ENCODE measurements at places on chromosomes 11 and 22. TPM values are rescaled to one million over a fixed set of nuclear protein-coding genes. Genes with fewer than 3 reads are reported as not detected.
A peak's percentile ranks its signal among the peaks of the same experiment; 100 is the strongest.

Gene NLRP14
- not detected for total RNA-seq

Gene MIAT
- total RNA-seq = 0.49 TPM

Gene PTPN5
- total RNA-seq = not detected

Gene C22orf23
- not detected for total RNA-seq

Gene KMT5B
- total RNA-seq = 46.4 TPM

- DNase-seq = no peak
These were observed 875.3 kb downstream of the NTM start for GRCh38 chr11:132245403-132246385.

DNA sequence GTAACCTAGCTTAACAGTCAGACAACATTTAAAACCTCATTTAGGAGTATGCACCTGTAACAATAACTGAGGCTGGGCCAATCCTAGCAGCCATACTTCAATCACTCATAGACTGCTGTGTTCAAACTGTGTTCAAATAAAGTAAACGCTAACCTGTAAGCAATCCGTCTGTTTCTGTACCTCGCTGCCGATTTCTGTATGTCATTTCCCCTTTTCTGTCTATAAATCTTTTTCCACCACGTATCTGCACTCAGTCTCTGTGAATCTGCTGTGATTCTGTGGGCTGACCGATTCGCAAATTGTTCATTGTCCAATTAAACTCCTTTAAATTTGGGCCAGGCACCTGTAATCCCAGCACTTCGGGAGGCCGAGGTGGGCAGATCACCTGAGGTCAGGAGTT lies 12.3 kb downstream of the APOBEC3H start:
- DNase-seq = no peak

GRCh38 chr11:117823946-117824420 lies 561 bp downstream of the FXYD2 start:
- DNase-seq = no peak

DNA sequence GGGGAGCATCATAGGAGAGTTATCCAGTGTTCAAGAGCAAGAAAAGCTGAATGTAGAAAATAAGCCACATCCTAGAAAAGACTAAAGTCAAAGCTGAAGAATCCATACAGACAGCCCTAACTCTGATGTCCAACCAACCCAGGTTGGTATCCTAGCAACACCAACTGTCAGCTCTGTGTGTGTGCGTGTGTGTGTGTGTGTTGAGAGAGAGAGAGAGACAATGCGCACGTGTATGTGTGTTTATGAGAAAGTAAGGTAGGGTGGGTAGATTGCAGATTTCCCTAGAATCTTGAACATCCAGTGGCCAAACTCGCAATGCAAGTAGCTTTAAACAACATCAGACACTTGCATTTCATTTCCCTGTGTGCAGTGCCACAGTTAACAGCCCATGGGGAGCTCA lies 274.9 kb downstream of the FAM181B start:
- no peak for DNase-seq

DNA sequence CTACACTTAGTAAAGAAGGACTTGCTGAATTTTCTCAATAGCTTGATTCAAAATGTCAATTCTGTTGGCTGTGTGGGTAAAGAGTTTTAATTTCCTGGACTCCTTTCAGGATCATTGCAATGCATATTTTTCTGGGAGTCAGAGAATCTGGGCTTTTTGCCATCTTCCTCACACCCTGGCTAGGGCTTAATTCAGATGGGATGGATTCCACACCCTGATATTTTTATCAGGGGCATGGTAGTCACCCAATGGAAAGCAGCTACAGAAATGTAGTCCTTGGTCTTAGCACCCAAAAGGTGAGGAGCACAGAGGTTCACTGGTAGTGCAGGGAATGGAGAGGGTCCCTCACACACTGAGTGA lies 79.3 kb downstream of the SGSM3 start:
- DNase-seq = peak; percentile 78

- DNase-seq = no peak
These were observed at the start of gene CEND1 for GRCh38 chr11:789943-790342. Gene CEND1 (minus strand): TSS chr11:790090. CDS start chr11:788576, 1,514 bp downstream.

GRCh38 chr22:18104566-18104965 lies 6.0 kb upstream of the TUBA8 start:
- no peak for DNase-seq

- peak; percentile 66 for DNase-seq
These were observed 25.1 kb upstream of the ALDH3B2 start for GRCh38 chr11:67699521-67699920.

DNA sequence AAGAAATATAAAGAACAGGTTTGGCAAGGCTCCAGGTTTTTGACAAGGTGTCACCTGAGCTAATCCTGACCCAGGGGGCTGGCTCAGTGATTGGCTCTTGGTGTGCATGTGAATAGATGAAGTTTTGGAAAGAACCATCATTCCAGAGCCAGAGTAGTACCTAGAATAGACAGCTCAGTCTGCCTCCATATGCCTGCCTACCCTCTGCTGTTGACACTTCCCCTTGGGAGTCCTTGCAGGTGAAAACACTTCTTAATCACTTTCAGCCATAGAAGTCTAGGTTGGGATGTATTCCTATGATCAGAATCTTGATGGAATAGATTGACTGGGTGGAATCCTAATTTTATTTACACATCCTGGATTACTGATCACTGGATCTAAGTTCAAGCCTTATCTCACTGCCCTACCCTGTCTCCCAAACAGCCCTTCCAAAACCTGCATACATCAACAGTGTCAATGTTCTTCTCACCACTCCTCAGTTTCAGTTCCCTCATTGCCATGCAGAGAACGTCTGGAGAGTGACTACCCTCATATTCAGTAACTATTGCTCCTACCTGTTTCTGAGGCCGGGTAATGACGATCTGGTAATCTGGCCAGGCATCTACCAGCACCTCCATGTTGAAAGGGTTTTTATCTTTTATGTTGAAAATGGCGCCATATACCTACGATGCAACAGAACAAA lies 6.7 kb downstream of the GLYATL2 start:
- DNase-seq = no peak

GRCh38 chr11:29482510-29482909 lies 534.3 kb downstream of the KCNA4 start:
- DNase-seq = no peak

DNA sequence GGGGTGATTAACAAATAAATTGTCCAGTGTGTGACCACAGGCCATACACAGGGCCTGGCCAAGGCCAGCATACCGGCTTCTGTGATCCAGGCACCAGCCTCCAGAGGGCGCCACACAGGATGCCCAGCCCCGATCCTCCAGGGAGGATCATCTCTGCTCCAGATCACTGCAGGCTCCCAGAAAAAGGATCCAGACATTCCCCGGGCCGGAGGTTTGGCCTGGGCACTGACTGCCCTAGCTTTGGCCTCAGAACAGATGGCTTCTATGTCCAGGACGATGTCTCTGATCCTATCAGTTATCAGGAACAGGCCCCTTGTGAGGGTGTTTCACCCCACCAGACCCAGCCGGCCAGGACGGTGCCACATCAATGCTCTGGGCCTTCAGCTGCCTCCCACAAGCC lies 74.5 kb upstream of the LMO1 start:
- DNase-seq = peak; percentile 54

DNA sequence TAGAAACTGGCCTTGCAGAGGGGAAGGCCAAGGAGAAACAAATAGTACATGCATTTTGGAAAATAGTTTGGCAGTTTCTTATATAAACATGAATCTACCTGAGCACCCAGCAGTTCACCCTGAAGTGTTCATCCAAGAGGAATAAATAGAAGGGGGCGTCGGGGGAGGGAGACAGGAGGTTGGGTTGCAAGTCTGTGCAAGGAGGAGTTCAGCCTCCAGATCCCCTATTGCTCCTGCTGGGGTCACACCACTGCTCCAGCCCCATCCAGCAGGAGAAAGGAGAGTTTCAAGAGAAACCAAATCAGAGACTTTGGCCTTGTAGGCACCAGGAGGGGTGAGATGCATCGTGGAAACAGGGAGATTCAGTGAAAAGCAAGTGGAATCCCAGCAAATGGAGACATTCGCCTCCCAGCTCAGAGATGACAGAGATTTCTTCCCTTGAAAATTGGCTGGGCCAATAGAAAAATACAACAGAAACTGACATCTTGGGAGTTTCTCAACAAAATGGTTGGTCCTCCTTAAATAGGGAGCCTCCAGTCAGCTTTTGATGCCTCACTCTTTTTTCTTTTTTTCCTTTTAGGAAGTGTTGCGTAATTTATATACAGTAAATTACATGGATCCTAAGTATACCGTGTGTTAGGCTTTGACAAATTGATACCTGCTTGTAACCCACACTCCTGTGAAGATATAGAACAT lies 34.1 kb downstream of the OTOG start:
- DNase-seq = no peak

DNA sequence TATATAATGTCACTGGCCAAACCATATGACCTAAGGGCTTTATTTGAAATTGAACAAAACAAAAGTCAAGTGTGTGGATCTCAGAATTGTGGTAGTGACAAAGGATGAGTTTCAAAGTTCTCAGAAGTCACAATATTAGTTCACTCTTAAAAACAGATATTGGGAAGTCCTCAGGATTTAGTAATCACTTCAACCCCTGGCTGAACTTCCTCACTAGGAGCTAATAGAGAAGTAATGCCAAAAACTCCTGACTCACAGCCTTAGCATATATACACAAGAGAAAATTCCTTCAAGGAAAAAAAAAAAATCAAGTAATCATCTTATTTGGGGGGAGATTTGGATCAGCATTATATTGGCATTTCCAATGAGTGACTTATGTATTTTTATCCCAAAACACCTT lies 75.6 kb upstream of the APOA1 start:
- DNase-seq = peak; percentile 51

DNA sequence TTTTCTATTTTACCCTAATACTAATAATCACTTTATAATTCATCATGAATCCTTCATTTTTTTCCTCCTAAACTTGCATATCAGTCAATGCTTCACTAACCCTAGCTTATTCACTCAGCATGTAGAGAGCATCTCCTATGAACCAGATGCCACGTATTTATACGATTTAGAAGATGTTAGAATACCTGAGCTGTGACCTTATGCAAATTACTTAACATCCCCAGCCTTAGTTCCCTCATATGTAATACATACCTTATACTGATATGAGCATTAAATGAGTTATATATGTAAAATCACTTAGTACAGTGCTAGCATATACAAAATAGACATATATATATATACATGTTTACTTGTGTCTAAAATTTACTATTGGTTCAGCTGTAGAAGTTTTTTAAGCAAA lies 9.0 kb downstream of the FAM76B start:
- DNase-seq = no peak

DNA sequence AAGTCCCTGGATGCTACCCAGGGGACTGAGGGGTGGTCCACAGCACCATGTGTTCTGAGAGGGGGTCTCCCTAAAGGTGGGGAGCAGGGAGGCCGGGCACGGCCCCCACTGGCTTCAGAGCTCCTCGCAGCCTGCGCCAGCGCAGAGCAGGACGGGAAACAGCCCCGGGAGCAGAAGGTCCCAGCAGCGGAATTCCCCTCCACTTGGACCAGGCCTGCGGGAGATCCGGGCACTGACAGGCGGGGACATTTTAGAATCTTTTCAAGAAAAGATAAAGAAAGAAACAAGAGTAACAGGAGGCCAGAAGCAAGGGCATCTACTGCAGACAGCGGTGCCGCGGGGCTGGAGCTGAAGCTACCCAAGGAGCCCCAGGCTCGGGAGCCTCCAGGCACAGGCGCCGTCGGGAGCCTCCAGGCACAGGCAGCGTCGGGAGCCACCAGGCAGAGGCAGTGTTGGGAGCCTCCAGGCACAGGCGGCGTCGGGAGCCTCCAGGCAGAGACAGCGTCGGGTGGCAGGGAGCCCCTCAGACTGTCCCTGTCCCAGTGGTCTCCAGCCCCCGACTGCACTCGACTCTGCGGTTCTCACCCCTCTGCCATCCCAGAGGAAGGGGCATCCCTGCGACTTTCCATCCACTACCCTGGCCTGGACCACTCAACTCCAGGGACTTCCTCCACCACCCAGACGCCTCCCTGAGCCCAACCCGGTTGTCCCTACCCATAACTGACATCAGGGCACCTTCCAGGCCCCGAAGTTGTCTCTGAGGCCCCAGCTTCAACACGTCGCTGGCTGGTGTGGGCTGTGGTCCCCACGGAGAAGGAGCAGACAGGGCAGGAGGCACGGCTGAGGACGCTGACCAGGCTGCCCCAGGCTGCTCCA lies 211.1 kb downstream of the BRD1 start:
- DNase-seq = no peak

DNA sequence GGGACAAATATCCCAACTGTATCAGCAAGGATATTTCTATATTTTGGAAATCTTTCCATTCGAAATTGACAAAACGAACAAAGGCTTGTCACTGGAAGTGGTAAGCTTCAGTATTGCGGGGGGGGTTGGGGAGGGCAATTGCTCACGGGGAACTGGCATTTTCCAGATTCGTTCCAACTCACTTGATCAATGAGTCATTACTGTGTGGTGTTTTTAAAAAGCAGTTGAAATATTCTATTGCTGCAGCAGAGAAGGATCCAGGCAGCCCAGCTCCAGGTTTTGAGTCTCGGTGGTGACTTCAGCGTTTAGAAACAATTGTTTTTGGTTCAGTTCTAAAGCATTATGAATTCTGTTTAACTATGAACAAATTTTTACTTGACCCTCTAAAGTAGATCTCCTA lies 33.8 kb upstream of the FBLN1 start:
- DNase-seq = peak; percentile 81

DNA sequence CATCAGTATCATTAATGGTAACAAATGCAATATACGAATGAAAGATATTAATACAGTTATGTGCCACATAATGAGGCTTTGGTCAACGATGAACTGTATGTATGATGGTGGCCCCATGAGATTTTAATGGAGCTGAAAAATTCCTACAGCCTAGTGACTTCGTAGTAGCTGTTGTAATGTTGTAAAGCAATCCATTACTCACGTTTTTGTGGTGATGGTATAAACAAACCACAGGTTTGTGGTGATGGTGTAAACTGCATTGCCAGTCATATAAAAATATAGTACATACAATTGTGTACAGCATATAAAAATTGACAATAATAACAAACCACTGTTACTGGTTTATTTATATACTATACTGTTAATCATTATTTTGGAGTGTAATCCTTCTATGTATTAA lies 27.4 kb upstream of the GRIA4 start:
- DNase-seq = peak; percentile 34

- DNase-seq = no peak
These were observed 1097.6 kb downstream of the TBC1D22A start for GRCh38 chr22:47859881-47860525.

DNA sequence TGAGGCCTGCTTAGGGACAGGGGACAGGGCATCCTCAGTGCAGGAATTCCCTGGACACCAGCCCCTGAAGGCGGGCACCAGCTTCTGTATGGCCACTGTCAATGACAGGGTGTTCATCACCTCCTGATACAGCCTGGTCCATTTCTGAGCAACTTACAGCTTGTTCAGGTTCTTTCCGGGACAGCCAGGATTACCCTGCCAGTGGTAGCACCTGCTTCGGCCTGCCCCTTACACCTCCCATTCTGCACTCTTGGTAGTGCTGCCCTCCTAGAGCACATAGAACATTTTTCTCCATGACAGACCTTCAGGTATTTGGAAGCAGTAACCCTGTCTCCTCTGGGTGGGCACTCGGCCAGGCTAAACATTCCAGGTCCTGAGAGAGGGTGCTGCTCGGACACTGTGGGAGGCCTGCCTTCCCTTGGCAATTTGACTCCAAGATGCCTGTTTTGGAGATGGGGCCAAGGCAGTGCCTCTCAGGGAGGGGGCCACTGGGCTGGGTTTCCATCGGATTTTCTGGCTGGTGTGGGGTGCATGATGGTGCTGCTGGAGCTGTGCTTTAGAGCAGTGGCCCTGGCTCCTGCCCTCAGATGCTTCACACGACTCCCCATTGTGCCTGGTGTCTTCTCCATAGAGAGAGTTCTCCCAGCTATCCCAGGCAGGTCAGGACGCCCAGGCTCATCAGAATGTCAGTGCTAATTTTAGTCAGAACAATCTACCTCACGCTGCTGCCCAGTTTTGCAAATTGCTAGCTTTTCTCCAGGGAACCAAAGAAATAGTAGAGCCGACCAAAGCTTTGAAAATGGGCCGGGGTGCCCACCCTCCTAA lies 1.2 kb downstream of the GAL3ST3 start:
- no peak for DNase-seq

Data from MCF 10A (cell line).